Posterior cingulate gyrus (tissue), 11 donors: ENCODE measurements at places on chromosomes 12 and 14.

DNA sequence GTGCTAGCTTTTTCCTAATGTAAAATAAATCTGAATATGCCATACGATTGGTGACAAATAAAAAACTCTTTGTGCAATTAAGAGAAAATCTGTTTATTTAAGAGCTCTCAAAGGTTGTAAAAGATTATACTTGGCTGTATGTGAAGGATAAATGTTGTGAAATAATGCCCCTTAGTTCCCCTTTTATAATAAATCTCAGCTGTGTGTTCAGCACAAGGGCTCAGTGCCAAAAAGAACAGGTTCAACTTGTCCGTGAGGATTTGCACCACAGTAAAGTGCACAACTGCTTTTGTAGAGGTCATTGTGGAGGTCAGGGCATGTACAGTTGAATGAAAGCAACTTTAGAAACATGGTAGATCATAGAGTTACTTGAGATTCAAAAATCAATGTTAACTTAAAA is 118.6 kb downstream of the TRMT5 start:
- no peak for DNase-seq

DNA sequence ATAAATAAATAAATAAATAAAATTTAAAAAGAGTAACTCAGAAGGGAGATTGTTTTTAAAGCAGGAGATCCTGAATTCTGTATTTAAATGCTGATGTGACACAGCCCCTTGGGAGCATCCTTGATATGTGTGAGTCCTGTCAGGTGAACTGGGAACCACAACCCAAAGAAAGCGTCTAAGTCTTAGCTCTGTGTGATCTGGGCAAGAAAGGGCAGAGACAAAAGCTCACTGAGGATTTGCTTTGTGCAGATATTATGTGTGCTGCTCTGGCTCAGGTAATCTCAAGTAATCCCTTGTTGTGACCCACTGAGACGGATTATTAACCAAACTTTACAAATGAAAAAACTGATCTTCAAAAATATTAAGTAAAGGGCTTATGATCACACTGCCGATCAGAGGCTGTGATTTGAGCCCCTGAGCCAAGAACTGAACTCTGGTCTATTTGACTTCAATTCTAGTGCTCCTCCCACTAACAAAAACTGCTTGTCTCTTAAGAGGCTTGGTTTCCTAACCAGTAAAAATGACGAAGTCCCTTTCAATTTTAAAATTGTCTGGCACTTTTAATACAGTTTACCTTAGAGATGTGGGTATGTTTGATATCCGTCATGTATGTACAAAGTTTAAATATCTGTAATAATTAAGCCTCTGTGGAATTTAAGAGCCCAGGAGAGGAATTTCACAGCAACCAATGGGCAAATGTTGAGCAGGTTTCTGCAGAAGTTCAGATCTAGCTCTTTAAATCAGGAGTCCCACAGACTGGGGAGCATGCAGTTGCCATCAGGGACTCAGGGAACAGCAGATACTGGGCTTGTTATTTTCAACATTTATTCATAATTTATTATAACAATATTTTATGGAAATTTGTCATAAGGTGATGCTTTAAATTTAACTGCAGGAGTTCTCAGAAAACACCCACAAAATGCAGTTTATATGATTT is 46.1 kb downstream of the CPM start:
- no peak for DNase-seq

DNA sequence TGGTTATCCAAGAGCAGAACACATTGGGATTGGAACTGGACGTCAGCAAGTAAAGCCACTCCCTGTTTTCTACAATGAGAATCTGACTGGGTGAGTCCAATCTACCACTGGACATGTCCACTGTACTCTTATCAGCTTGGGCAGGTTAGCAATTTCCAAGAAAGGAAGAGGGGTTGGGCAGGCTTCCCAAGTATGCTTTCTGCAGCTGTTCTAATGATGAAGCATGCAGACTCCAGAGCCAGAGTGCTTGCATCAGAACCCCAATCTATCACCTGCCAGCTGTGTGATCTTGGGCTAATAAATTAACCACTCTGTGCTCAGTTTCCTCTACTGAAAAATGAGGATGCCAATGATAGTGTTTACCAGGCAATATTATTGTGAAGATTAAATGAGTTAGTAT is 92.0 kb downstream of the EMP1 start:
- DNase-seq: no peak

DNA sequence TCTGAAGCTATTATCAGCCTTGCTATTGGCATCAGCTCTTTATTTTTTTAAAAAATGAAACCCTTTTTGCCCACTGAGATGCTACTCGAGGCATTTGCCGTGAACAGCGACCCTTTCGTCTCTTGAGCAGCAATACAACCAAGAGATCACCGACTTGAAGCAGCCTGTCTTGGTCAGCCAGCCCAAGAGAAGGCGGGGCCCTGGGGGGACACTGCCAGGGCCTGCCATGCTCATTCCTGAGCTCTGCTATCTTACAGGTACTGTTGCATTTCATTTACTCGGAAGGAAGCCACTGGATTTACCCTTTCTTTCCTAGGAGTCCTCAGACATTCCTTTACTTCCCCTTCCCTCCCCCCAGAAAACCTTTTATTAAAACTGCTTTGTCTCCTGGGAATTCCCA is 16.7 kb downstream of the PIWIL1 start:
- DNase-seq: no peak

- no peak for DNase-seq
Observed at GRCh38 chr14:24337144-24337823, 2.4 kb upstream of the ADCY4 start.

DNA sequence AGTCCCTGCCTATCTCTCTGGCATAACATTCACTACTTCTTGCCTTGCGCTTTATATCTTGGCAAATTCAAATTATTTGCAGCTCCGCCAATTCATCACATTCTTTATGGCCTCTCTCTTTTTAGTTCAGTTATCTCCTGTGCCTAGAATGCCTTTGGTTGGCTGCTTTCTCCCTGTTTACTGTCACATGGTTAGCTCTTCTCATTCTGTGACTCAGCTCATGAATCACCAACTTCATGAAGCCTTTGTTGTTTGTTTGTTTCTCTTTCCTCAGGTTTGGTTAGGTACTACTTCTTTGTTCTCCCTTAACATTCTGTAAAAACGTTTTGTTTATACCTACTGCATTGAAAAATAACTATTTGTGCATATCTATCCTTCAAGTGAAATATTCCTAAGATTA is 376.5 kb upstream of the GARIN6 start:
- DNase-seq: no peak

GRCh38 chr12:118982984-118983761 is 1.8 kb downstream of the SRRM4 start:
- DNase-seq: no peak

- DNase-seq: peak; percentile 86
Observed at GRCh38 chr14:99266181-99267178, 5.5 kb downstream of the BCL11B start.

GRCh38 chr12:23098517-23098916 is 473.5 kb downstream of the ETNK1 start:
- DNase-seq: no peak
